Activated CD4-positive, CD25-positive, alpha-beta regulatory T cell treated with anti-CD3 and anti-CD28 coated beads, Interleukin-2, amount 50 U/mL, for 16 hours (primary cell): ENCODE measurements at places on chromosomes 5 and 9.

GRCh38 chr5:56620903-56621677 lies 194.3 kb upstream of the MAP3K1 start:
- DNase-seq, result no peak

DNA sequence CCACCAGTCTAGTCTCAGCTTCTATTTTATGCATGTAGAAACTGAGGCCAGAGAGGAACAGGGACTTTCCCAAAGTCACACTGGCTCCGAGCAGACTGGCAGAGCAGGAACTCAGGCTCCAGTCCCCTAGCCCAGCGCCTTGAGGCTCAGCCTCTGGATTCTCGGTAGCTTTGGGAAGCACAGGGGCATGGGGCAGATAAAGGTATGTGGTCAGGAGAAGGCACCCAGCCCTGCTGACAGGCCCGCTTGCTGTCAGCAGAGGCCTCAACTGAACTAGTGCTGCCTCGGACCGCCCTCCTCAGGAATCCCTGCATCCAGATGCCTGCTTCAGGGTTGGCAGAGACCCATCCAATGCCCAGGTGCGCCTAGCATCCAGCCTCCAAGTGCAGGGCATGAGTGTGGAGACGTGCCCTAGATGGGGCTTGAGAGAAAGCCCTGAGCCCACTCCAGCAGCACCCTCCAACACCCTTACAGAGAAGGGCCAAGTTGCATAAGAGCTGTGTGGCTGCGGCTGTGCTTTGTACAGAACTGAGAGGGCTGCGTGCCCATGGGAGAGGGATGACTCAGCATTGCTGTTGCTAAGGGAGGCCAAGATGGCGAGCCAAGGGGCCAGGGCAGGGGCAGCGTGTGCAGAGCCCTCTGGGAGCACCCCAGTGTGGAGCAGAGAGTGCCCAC lies 168.6 kb downstream of the MACROH2A1 start:
- DNase-seq, result no peak

DNA sequence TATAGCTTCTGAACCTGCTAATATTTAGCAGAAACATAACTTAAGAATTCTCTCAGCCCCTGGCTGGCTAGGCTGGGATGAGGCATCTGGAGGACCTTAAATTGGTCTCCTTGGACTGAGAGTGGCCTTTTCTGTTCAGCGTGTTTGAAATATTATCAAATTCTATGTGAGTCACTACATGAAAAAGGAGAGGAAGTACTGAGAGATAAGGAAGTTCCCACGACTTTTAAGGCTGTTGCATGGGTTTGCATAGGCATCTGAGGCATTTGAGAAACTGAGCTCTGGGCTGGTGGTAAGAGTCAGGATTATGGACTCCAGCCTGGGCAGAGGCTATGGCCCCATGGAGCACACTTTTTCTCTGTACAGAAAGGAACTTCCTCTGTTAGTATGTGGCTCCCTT lies 816.2 kb upstream of the GRAMD2B start:
- DNase-seq, result no peak

DNA sequence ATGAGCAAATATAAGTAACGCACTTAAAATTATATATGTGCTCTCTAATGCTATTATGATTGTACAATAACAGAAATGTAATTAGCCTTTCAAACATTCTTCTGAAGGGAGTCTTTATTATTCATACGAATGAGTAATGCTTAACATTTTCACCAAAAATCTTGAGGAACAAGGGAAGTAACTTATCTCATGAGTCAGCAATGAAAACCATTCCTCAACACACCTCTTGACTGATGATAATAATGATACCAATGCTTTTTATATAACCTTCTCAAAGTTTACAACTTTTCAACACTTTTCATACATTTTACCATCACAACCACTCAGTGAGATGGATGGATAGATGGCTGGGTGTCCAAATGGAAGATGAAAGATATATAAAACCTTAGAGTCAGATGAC lies 369.3 kb downstream of the BNC2 start:
- DNase-seq, result no peak

DNA sequence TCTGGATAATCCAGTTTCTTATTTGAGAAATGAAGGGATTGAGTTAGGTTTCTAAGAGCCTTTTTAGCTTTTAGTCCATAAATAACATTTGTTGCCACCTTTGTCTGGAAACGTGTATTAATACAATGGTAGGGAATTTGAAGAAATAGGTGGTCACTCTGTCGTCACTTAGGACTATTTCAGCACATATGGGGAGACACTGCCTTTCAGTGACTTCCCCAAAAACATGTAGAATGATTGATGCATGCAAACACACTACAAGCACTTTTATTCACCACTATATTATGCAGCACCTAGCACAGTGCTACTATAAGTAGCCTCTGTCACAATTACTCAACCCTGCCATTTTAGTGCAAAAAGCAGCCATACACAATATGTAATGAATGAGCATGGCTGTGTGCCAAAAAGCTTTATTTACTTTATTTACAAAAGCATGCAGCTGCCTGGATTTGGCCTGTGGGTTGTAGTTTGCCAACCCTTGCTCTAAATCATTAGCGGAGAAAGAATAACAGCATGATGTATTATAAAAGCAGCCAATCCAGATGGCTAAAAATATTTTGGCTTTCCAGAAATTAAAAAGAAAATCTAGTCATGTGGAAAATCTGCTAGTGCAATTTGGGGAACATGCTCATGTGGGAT lies 154.2 kb upstream of the HMHB1 start:
- no peak for DNase-seq
